ENCODE measurements at places on chromosomes 2 and 18.

GRCh38 chr2:26598336-26598995 is 42.7 kb downstream of the CIB4 start:
- no peak for DNase-seq

GRCh38 chr2:108169982-108170625 is 69.7 kb upstream of the SULT1C3 start:
- no peak for DNase-seq

DNA sequence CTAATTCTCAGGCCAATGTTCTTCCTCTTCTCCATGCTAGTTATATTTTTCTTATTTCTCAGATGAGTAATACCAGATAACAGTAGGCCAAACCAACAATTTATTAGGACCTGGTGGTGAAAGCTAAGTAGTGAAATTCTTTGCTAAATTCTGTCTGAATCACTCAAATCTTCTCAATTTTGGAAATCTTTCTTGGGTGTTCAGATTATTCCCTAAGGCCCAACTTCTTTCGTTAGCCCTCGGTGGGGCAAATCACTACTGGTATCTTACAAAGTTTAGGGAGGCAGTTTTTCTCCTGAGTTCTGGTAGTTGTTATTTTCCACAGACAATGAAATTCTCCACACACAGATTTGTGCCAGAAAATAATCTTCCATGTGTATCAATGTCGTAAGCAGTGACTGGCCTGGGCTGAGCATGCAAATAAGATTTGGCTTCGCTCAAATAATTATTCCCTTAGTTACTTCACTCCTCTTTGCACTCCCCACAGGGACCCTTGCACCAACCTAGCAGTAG is 443.5 kb upstream of the SLC14A2 start:
- no peak for DNase-seq

- DNase-seq = no peak
Measured at GRCh38 chr2:1503471-1504310, 90.4 kb downstream of the TPO start.

GRCh38 chr2:189504238-189504637 is 63.0 kb downstream of the WDR75 start:
- no peak for DNase-seq

DNA sequence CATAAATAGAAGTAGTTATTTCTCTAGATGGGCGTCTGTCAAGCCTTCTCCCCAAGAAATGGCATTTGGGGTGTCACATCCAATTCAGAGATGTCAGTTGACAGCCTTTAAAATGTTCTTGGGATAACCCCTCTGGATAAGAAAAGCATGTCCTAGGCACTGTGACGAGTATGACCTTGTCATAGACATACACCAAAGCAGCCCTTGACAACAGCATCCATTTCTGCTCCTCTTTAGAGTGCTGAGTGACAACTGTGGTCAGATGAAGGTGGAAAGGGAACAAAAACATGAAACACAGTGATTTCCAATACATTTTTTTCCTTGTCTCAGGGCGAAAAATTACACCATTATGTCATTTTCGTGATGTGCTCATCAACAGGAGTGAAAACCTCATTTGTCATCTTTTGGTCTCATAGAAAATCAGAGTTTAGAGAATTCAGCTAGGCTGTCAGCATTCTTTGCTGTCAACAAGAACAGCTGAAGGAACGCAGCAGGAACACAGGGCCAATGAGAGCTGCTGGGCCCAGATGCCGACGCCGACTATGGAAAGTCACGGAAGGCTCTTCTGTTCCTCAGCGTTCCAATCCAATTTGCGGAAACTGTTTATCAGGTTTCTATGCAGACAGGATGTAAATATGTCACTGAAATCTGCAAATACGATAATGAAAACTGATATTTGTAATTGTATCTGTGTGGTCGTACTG is 193.2 kb downstream of the ICOS start:
- DNase-seq = no peak

DNA sequence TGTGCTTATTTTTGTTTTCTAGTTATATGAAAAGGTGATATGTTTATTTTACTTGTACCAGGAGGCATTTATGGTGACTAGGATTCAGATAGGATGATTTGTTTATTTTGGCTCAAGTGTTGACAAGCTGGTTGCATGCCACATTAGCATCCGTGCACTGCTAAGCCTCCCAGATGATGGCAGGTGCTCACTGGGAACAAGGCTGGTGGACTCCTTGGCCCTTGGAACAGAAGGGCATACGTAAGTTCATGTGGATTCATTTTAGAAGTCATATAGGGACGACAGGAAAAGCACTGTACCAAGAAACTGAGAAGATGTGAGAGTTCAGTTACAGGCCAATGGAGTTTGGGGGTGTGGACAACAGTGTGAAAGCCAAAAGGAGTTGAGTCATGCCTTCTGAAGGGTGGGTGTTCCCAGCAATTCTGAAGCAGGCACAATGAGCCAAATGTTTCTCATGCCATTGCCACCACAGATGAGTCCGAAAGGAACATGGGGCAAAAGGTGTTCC is 166.2 kb downstream of the PHLPP1 start:
- no peak for DNase-seq

DNA sequence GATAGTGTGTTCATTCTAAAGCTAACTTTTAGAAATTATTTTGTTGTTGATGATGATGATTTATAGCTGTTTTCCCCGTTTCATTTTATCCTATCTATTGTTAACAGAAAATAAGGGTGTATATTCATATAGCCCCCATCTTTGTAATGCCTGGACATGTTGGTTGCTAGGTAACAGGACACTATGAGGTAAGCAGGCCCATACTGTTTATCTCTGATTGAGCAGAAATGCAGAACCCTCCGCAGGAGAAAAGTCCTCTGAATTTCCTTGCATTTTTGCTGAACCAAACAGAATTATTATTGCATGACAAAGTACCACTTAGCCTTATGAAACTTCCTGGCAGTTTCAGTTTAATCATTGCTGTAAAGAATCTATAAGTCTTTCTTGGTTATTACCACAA is 339.4 kb downstream of the DCC start:
- no peak for DNase-seq

DNA sequence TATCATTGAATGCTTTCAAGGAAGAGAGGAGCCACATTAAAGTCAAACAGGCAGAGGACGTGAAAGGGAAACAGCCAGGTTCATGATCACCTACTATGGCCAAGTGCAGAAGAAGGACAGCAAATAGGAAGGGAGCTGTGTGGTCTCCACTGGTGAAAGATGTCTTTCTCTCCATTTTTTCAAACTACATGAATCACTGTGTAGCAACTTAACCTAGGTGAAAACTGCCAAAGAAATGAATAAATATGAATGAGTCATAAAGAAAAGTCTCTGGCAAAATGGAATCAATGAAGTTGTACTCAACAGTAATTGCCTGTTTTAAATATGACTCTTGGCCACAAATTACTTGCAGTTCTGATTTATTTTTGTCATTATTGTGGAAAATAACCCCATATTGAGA is 452.6 kb upstream of the PKDCC start:
- DNase-seq = no peak

- no peak for DNase-seq
Measured at GRCh38 chr2:26801328-26801727, 15.5 kb downstream of the CENPA start.

GRCh38 chr2:18404708-18405107 is 155.7 kb downstream of the RDH14 start:
- DNase-seq = no peak

DNA sequence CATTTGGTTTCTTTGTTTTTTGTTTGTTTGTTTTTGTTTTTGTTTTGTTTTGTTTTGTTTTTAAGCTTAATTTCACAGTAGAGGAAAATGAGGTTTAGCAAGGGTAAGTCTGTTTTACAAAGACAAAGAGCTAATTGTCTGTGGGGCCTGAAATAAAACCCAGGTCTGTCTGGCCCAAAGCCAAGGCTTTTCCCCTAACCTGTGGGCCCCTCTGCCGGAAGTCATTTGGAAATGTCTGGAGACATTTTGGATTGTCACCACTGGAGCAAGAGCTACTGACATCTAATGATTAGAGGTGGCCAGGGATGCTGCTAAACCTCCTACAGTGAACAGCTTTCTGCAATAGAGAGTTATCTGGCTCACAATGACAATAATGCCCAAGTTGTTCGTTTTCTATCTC is 167.2 kb downstream of the MAP2 start:
- DNase-seq = no peak

GRCh38 chr2:108399479-108399878 is 21.7 kb downstream of the SULT1C4 start:
- DNase-seq = no peak

GRCh38 chr2:137957033-137957432 is 7.2 kb upstream of the HNMT start:
- no peak for DNase-seq

- DNase-seq = no peak
Measured at GRCh38 chr18:74115046-74115445, 32.6 kb downstream of the FBXO15 start.

DNA sequence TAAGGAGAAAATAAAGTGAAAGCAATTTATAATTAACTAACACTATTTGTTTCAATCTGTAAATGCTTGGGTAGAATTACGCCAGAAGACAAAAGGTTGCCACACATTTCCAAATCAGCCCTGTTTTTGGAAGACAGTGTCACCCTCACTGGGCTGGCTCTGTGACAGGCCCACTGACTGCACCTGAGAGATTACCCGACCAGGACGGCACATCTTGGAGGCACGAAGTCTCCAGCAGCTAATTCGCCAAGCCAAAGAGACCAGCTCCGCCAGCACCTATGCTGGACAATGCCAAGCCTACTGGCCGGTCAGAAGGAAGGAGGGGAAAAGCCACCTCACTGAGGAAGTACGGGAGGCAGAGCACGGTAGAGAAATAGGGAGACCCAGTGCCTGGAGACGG is 61.9 kb downstream of the CYB5A start:
- no peak for DNase-seq

- no peak for DNase-seq
Measured at GRCh38 chr2:96861074-96861473, 3.3 kb upstream of the ANKRD39 start.

GRCh38 chr2:72155151-72155550 is 7.5 kb upstream of the CYP26B1 start:
- no peak for DNase-seq

DNA sequence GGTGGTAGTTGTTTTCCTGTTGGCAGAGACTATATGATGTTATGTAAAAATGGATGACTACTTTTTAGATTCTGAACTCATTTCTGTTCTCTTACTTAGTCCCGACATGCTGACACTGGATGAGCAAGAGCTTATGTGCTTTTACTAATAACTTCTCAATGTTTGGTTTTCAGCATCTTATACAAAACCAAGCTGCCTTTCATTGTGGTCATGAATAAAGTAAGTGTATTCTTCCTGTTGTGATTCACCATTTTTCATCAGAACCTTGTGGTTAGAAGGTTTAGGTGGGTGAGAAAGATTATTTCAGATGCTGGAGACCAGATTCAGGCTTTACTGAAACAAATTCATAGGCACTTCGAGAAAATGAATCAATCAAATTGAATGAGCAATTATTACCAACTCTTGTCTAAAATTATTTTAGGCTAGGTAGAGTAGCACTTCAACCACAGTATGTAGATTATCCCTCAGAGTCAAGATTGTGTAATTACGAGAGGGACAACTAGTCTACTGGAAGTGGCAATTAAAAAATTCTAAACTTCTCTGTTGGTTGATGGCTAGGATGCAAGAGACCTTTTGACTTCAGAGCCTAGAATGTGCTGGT is 9.3 kb downstream of the GPN1 start:
- DNase-seq = no peak

GRCh38 chr2:157839822-157840221 is 36.3 kb downstream of the ACVR1 start:
- no peak for DNase-seq

GRCh38 chr2:39154944-39155343 is 34.1 kb upstream of the SOS1 start:
- no peak for DNase-seq

GRCh38 chr18:46054956-46055837 is 16.9 kb downstream of the PSTPIP2 start:
- peak; percentile 29 for DNase-seq

DNA sequence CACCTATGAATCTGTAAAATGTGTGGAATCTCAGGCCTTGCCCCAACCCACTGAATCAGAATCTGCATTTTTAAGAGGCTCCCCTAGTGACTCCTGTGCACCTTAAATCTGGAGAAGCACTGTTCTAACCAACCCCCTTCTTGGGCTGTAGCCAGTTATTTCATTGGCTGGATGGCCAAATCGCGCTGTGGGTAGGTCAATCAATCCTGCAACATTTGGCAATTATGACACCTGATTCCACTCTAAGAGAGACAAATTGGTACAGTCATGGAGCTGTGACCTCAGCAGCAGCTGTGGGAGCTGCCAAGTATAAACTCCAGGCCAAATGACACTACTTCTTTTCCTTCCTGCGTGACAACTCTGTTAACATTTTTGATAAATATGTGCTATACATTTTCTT is 208.7 kb downstream of the CLIP4 start:
- no peak for DNase-seq

DNA sequence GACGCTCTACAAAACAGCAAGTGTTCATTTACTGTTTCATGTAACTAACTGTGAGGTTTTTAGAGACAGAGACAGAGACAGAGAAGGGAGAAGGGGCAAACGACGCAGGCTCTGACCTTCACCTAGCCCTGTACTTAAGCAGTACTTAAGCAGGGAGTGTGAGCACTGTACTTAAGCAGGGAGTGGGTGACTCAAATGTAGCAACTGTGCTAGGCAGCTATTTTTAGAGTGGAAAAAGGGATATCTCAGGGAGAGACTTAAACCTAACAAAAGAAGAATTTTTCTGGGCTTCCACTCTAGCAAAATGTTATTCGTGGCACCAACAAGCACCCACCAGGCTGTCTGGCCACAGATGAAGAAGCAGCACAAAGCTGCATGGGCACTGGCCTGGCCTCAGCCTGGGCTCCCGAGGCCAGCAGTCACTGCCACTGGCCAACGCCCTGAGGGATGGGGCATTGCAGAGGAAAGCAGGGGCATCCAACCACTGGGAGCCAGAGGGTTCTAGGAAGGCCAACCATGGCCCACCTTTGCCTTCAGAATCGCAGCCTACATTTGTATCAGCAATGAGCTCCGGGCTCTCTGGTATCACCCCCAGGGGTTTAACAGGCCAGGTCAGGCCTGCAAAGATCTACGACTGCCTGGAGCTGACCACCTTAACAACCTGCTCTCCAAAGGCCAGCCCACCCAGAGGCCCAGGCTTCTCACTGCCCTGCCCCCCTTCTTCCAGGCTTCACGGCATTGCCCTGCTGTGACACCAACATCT is 154.3 kb downstream of the TTC32 start:
- no peak for DNase-seq

DNA sequence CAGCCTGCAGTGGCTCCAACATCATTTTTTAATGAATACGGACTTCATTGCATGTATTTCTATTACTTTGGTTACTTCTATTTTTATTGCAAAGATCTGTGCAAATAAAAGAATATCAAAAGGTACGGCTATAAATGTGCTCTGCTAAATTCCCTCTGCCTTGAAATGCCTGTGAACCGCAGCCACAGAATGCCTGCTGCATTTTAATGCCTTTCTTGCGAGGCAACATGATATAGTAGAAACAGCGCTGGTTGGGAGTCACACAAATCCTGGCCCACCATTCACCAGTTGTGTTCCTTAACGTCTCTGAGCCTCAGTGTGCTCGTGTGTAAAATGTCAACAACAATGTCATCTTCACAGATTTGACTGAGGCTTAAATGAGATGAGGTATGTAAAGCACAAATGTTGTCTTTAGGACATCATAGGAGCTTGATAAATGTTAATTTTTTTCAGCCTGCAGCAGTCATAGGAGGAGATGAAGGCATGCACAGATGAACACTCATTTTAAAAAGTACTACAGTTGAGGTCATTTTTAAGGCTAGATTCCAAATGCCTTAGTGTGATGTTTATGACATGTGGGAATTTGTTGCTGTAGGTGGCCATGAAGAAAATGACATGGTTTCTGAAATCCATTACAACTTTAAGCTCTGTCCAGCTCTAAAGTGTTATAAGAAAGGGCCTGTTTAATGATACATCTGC is 187.6 kb upstream of the NRP2 start:
- no peak for DNase-seq

- no peak for DNase-seq
Measured at GRCh38 chr2:102321941-102322719, 10.8 kb downstream of the IL1RL1 start.
